ENCODE measurements at places on chromosomes 2 and 18.

- no peak for DNase-seq
Observed at GRCh38 chr2:217935235-217935879, 67.4 kb downstream of the TNS1 start.

DNA sequence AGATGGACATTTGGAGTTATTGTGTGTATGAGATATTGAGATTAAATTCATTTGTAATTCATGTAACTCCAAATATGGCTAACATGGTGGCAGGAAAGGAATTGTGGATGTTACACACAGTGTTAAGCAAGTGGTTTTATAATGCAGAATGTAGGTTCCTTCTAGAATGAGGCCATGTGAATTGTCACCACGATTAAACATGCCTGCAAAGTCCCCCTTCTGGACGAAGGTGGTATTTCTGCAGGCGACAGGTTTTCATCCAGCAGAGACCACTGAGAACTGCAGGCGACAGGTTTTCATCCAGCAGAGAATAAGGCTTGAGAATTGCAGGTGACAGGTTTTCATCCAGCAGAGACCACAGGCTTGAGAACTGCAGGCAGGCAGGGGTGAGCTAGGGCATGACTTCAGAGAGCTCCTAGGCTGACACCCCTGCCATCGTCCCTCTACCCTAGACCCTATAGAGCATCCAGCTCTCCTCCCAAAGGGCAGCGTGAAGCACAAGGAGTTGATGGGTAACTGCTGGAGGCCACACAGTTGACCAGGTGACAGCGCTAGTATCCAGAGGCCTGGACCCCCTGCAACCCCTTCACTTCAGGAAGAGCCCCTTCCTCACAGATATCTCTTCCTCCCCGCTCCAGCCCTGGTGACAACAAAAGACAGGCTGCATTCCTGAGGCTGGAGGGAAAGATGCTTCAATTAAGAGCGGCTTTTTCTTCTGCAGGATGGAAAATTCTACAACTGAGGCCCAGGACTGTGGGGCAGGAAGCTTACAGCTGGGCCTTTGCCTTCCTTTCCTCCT is 175.8 kb downstream of the LOXHD1 start:
- no peak for DNase-seq

DNA sequence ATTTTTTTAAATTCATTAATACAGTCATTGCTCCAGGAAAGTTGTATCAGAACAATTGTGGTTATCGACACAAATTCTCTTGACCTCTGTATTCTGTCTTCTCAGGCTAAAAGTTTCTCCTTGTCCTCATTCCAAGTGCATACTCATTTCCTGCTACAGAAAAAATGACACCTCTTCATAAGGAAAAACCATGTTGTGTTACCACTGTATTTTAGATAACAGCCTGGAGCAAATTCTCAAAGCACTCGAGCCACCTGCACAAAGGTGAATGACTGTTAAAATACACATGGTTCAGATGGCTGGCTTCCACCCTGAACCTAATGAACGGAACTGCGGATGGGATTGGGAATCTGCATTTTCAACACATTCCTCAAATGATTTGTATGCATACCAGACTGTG is 586.5 kb downstream of the EPHA4 start:
- DNase-seq: no peak

GRCh38 chr2:25955869-25956535 is 26.3 kb downstream of the KIF3C start:
- DNase-seq: no peak

DNA sequence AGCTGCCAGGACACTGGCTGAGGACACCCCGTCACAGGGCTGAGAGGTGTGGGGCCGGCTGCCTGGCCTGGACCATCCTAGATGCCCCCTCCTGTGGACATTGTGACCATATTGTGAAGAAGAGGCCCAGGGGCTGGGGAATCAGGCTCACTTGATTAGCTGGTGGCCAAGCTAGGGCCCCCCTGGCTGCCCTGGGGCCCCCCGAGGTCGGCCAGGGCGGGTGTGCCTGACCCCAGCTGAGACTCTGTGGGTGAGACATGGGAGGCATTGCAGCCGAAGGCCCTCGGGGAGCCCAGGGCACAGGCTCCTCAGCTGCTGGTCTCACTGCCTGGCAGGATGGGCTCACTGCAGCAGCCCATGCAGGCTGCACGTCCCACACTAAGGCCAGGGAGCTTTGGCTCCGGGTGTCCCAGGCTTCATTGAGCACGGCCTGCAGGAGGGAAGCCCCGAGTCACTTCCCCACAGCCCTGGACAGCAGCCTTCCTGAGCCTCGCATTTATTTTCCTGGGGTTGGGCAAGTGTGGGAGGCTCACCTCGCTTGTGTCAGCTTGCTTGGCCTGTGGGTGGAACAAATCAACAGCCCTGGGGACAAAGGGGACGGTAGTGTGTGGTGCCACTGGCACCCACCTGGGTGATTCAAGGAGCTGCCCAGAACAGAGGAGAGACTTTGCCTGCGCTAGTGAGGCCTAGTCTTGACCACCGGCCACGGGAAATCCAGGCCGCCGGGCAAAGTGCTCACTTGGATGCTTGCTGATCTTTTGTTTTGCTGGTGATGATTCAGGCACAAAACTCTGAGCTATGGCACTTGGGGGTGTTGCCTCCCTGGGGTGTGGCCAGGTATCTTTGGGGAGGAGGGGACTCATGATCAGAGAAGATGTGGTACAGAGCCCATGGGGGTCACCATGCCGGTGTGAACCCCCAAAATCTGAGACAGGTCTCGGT is 1.3 kb downstream of the GAL3ST2 start:
- DNase-seq: no peak
